ENCODE measurements at places on chromosomes 1 and 21. TPM values are rescaled to one million over a fixed set of nuclear protein-coding genes. Genes with fewer than 3 reads are reported as not detected.

GRCh38 chr21:38830671-38831525 is 25.2 kb downstream of the ETS2 start:
- DNase-seq = no peak

DNA sequence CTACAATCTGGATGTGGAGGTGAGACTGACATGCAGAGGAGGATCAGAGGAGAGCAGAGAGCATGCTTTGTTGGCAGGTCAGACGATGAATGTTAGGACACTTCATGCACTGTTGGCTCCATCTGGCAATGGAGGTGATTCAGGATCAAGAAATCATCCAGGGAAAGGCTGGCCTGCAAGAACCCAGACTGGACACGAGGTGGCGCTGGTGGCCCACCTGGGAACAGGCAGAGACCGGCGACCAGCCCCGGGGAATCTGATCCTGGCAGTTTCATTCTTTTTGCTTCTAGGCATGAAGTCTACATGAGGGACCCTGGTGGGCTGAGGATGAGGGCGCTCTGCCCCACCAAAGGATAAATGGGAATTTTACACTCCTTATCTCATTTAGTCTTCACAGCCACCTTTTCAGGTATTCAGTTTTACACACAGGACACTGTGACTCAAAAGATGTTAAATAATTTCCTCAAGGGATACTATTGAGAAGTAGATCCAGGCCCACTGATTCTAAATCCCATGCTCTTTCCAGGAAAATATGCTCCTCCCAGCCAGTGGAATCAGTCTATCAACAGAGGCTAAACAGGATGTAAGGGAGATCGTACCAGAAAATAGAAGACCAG is 26.2 kb upstream of the SCMH1 start:
- DNase-seq = peak; percentile 67

DNA sequence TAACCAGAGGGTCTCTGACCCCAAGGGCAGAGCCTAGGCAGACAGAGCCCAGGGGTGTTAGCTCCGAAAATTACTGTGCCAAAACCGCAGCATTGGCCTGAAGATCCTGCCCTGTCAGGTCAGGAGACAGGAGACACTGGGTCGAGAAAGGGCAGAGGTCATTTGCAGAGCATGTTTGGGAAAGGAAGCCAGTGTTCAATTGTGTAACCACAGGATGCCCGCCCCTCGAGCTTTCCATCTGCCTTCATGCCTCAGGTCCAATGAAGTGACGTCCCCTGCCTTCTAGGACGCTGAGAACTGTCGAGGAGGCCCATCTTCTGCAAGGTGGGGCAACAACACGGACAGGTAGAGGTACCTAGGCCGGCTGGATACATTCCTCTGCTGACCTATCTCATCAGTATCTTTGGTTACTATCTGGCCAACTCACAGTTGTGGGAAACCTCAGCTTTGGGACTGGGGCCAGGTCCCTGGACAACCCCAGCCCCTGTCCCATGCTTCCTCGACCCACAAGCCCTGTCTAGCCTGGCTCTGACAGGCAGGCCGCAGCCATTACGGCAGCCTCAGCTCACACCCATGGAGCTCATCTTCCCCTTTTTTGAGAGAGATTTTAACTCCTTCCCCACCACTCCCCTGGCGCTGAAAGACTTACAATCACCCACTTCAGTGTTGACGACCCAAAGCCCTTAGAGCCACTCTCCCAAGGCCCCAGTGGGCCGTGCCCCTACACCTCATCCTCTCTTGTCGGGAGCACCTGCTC is 1.3 kb downstream of the ARL8A start:
- no peak for DNase-seq

DNA sequence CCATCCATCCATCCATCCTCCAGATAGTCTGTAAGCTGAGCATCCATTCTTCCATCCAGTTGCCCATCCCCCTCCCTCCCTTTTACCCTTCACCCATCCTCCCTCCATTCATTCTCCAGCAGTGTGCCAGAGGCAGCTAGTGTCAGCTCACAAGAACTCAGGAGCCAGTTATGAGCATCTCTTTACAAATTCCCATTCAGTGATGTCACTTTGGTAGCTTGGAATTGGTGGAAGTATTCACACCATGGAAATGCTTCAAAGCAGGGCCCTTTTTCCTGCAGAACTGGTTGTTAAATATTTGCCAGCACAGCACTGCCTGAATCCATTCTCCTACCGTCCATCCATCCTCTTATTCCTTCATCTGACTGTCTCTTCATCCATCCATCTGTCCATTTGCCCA is 72.5 kb downstream of the ARHGEF10L start:
- DNase-seq = peak; percentile 26

Gene TMPRSS15
- total RNA-seq = 0.12 TPM

Gene FCRLB
- total RNA-seq = 2.7 TPM

Gene ETV3
- 7.6 TPM for total RNA-seq

Gene OLIG1
- not detected for total RNA-seq

Measured in A172 (cell line).